Urinary bladder (tissue), 4 donors: ENCODE measurements at places on chromosomes 4 and X. TPM values are rescaled to one million over a fixed set of nuclear protein-coding genes. Genes with fewer than 3 reads are reported as not detected.

DNA sequence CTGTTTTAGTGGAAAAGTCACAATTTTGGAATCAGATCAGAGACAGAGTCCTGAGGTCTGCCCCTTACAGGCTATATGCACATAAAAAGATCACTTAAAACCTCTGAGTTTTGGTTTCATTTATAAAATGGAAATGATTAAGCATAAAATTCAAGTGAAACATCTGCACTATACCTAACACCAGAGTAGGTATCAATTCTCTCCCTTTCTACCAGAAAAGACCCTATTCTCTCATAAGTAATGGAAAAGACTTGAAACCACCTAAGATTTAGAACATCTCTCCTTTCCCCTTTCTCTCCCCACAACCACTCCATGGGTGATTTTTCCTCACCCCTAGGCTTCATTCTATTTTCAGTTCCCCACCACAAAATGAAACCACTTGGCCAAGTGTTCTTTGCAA lies 907 bp downstream of the LHFPL1 start:
- no peak for DNase-seq

Gene DGAT2L6
- not detected for total RNA-seq

DNA sequence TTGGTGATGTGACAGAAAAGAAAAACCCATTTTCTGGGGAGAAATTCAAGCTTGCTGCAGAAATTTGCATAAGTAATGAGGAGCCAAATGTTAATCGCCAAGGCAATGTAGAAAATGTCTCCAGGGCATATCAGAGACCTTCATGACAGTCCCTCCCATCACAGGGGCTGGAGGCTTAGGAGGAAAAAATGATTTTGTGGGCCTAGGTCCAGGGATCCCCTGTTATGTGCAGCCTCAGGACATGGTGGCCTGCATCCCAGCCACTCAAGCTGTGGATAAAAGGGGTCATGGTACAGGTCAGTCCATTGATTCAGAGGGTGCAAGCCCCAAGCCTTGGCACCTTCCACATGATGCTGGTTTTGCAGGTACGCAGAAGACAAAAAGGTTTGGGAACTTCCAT lies 90.7 kb downstream of the TGIF2LX start:
- DNase-seq = no peak

DNA sequence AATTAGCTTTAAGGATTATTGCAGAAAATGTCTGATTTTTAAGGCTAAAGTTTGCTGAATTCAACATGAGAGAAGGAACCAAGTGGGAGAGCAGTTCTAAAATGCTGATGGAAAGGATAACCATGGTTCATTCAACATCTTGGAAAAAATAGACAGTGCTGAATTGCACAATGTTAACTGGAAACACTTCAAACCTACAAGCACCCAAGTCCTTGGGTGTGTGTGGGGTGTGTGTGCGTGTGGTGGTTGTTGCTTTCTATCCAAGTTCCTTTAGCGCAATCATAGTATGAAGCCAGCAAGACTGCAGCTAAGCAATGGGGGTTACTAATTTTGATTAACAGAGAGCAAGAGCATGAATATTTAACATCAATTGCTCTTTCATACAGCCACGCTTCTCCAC lies 29.3 kb upstream of the SCOC start:
- DNase-seq = no peak

- DNase-seq = no peak
These were observed 384.6 kb upstream of the IGFBP7 start for GRCh38 chr4:57494821-57495220.
